Activated naive CD8-positive, alpha-beta T cell treated with anti-CD3 and anti-CD28 coated beads, Interleukin-2, amount 50 U/mL, for 16 hours (primary cell): ENCODE measurements at places on chromosomes 16 and 17.

GRCh38 chr16:85374571-85374872 is 238.6 kb upstream of the GSE1 start:
- DNase-seq = no peak

GRCh38 chr16:67674851-67675578 is 8.4 kb downstream of the C16orf86 start:
- no peak for DNase-seq

GRCh38 chr16:75318737-75319136 is 67.3 kb upstream of the BCAR1 start:
- DNase-seq = no peak

- no peak for DNase-seq
Observed at GRCh38 chr17:61368832-61369450, 30.7 kb upstream of the TBX2 start.

DNA sequence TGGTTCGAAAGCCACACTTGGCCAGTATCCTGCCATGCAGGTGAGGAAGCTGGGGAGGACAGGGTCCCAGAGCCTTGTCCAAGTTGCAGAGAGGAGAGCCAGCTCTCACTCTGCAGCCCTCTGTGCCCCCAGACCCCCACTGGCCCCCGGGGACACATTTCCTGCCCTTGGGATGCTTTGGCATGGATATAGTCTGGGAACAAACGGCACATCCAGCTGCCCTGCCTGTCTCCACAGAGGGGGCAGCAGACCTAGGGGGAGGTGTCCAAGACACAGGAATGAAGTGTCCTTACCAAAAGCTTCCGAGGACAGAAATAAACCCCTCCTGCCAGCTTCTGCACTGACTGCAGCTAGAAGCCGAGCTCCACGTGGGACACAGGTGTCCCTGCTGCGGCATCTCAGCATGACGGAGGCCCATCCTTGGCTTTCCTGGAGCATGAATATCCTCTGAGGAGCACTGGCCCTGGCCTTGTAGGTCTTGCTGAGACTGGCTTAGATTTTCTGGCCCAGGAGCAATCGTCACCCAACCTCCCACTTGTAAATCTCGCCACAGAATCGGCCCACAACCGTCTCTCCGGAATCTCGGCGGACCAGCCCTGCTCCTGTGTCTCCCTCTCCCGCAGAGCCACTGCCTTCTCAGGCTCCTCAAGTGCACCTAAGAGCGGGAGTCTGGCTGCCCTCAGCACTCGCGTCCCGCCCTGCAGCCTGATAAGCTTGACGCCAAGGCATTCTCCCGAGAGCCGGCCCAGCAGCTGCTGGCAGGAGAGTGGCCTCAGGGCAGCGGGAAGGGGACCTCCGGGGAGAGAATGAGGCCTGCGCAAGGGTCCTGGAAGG is 1.1 kb upstream of the CAPN15 start:
- no peak for DNase-seq
